ENCODE measurements at places on chromosomes 5 and 9.

DNA sequence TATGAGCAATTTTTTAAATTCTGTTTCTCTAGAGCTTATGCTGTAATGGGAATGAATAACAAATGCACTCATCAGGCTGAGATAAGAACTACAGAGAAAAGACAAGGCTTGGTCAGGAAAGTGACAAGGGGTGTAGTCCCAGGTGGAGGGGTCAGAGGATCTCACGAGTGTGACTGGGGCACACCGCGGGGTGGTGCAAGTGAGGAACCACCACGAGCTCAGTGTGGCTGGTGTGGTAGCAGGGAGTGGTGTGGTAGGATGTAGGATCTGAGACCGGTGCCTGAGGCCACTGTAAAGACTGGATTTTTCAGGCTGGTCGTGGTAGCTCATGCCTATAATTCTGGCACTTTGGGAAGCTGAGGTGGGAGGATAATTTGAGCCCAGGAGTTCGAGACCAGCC, 9.0 kb downstream of the ANXA6 start:
- no peak for DNase-seq

DNA sequence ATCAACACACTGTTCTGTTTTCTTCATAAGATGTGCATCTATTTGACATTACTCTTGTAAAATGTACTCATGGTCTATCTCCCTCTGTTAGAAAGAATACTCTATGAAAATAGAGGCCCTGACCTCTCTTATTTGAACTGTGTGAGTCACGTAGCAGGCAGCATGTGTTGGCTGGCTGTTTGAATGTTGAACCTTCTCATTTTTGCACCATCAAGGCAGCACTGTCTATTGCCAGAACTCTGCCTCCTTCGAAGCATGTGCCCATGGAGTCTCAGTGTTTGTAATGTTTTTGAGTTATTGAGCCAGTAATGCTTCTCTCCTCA, 144.4 kb downstream of the ALDH1A1 start:
- no peak for DNase-seq

GRCh38 chr9:71725590-71726338, 42.5 kb downstream of the CEMIP2 start:
- DNase-seq = no peak

DNA sequence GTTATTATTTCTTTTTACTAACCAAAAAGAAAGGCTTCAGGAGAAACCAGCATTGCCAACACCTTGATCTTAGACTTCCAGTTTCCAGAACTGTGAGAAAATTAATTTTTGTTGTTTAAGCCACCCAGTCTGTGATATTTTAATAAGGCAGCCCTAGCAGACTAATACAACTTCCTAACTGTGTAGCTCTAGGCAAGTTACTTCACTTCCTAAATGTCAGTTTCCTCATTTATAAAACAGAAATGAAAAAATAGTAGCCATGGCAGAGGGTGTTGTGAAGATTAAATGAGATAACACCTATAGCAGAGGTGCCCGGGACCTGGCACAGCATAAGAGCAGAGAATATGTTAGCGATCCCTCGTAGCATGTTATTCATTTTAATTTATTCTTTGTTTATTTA, 66.6 kb upstream of the HAND1 start:
- DNase-seq = no peak

- DNase-seq = no peak
Measured at GRCh38 chr9:77224746-77225312, 47.5 kb downstream of the VPS13A start.

- DNase-seq = no peak
Measured at GRCh38 chr5:53360811-53361210, 119.6 kb upstream of the FST start.

DNA sequence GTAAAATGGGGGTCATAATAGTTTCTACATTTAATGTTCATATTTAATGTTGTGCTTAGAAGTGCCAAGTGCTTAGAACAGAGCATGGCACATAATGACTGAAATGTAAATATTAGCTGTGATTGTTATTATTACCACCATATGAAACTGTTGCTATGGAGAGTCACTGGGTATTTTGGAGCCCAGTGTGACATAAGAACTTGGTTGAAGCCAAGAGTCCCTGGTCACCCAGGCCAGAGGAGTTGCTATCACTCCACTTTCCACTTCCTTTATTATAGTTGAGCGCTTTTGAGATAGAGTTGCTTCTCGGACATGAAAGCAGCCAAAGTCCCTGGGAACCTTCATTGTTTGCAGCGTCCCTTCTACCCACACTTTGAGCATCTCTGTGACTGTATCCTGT, 77.1 kb downstream of the MAP1B start:
- no peak for DNase-seq

GRCh38 chr9:117458066-117458465, 43.2 kb upstream of the ASTN2 start:
- DNase-seq = no peak

- DNase-seq = no peak
Measured at GRCh38 chr5:29017501-29017900, 1979.1 kb upstream of the CDH9 start.

- DNase-seq = no peak
Measured at GRCh38 chr9:136567651-136568287, 21.9 kb upstream of the NOTCH1 start.

- DNase-seq = no peak
Measured at GRCh38 chr9:123586275-123586674, 230.3 kb downstream of the CRB2 start.

DNA sequence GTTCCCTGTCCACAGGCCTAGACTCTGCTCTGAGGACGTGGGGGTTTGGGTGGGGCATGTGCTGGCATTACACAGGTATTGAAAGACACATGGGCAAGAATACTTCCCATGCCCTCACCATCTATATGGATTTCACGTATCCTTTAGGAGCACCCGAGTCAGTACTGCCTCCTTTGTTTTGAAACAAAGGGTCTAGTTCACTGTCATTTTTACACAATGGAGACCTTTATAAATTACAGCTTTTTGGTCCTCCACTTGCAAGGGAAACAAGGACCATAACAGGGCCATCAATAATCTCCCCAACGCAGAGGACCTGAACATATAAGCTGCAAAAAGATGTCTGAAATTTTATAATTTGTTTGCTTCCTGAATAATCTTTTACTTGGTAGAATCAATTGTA, 24.9 kb upstream of the CRHBP start:
- no peak for DNase-seq

DNA sequence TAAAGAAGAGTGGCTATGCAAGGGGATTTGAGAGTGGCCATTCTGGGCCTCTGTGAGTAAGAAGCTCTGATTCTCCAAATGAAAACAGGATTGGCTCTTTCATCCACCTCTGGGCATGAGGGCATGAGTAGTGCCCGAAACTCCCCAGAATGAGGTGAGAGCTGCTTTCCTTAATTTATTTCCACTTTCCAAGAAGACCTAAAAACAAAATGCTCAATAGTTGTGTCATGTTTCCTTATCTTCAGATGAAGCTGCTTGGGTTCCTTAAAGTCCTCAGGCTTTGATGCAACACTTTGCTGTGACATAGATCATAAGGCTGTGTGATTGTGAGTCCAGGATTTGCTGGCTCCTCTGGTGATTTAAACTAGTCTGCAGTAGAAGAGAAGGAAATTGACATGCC, 3.1 kb upstream of the ZCCHC10 start:
- DNase-seq = no peak

DNA sequence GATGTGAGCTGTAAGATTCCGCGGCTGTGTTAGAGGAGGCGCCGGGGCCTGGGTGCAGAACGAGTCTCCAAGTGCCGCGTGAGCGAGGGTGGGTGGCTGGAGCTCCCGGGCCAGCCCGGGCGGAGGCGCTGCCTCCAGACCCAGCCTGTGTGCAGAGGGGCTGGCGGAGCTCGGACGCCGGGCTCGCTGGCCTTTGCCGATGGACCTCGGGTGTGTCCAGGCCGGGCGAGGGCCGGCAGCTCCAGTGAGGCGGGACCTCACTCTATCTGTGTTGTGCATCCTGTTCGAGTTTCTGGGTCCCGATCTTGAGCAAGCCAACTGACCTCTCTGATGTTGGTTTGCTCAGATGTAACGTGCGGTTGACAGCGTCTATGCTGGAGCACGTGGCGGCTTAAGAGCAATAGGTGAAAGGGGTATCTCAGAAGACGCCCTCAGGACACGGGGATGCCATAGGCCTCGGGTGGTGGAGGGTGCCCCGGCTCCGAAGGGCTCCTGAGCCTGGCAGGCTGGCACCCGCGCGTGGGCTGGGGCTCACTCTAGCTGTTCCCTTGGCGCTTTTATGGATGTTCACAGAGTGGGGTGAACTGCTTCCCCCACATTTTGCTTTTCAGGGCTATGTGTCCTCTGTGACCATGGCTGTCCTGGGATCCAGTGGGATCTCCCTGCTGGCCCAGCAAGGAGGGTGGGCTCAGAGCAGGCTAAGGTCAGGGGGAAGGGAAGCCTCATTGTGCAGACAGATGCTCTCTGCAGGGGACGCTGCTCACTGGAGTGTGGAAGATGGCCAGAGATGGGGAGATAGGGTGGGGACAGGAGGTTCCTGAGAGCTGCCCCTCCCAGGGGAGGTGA, 69.8 kb downstream of the MRPL36 start:
- no peak for DNase-seq

DNA sequence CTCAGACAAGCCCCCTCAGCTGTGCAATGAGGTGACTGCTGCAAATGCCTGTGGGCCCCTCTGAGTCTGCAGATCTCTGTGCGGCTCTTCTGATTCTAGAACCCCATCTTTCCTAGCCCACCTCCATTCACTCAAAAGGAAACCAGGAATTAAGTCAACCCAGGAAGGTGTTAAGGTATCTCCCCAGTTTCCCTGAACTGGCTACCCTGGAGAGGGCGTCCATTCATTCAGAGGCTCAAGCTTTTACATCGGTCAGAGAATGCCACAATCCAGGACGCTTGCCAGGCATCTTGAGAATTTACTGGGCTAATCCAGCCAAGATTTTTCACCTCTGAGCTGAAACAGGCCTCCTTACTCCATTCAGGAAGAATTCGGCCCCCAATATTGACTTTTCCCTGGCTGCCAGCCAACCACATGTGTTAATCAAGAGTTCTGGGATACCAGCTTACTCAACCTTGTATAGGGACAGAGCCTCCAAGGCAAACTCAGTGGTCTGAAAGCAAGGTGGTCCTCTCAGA, 889 bp upstream of the ADAMTS12 start:
- DNase-seq = no peak

GRCh38 chr9:108015690-108016089, 526.1 kb upstream of the KLF4 start:
- no peak for DNase-seq

DNA sequence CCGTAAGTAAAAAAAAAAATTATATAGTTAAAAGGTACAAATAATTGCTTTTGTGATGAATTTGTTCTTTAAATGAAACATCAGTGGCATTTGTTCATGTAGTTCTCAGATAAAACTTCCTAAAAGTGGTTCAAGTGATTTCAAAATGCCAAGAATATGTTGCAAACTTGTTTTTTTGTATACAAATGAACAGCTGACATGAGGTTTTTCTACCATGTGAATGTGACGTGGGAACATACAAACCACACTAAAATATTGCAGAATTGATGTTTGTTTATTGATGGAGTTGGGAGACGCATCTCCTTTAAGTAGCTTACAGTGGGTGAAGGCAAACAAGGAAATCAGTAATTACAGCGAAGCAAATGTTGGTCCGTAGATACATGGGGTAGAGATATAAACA, 16.9 kb downstream of the BASP1 start:
- no peak for DNase-seq
